ENCODE measurements at places on chromosomes 1 and 21.

GRCh38 chr1:24161270-24161669 is 18.3 kb upstream of the IL22RA1 start:
- DNase-seq = no peak

- DNase-seq = no peak
These were observed 96.1 kb downstream of the LACTBL1 start for GRCh38 chr1:22876359-22877111.

GRCh38 chr1:151197863-151198253 is 494 bp upstream of the PIP5K1A start:
- no peak for DNase-seq

DNA sequence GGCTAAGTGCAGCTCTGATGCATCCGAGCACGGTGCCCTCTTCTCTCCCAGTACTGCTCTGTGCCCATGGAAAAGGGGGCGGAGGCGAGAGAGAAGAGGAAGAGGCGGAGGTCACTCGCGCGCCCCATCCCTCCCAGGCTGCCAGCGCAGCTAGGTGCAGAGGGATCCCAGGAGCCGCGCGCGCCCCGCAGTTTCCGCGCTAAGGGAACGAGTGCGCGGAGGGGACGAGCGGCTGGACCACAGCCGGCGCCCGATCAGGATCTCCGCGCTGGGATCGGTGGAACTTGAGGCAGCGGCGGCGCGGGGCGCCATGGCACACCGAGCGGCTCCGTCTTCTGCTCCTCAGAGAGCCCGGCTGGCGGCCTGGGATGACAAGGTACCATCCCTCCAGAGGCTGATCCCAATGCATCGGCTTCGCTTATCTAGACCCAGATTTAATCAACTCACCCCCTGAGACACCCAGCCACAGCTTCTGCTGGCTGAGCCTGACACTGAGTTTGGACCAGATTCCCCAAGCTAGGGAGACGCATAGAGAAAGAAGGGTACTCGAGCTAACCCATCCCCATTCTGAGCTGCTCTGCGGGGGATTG is at the start of gene PTGFR:
Gene PTGFR, plus strand, starts transcription at position 114 of the 590 bp plus-strand sequence. CDS start 1,770 bp downstream, outside the sequence.
- DNase-seq = no peak

DNA sequence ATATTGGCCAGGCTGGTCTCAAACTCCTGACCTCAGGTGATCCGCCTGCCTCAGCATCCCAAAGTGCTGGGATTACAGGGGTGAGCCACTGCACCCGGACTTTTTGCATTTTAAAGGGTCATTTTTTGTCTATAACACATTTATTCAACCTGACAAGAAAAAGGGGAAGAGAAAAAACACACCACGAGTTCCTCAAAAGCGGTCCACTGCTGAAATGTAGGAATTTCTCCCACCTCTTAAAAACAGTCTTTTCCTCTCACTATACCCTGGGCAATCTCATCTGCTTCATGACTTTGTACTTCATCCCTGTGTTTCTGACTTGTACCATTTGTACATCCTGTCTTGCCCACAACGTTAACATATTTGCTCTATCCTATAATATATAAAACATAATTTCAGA is 413.3 kb upstream of the PTBP2 start:
- DNase-seq = no peak

DNA sequence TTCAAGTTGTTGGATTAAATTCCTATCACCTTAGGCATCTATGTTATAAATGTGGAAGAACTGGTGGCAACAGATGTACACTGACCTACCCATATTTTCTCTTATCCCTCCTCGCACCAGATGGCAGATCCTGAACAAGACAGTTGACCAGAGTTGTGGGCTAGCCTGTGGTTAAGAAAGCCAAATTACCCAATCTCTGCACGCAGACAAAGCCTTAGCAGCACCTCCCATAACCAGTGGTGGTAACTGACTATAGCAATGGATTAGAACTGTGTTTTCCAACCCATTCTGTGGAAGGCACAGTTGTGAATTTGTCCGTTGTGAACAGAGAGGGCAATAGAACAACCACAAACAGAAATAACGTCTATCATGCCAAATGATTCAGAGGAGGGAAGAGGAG is 20.6 kb downstream of the ABCB10 start:
- DNase-seq = no peak

- no peak for DNase-seq
These were observed 234.7 kb downstream of the TOMM20 start for GRCh38 chr1:234893725-234894630.

- no peak for DNase-seq
These were observed 14.2 kb downstream of the RIMS3 start for GRCh38 chr1:40651138-40651857.

DNA sequence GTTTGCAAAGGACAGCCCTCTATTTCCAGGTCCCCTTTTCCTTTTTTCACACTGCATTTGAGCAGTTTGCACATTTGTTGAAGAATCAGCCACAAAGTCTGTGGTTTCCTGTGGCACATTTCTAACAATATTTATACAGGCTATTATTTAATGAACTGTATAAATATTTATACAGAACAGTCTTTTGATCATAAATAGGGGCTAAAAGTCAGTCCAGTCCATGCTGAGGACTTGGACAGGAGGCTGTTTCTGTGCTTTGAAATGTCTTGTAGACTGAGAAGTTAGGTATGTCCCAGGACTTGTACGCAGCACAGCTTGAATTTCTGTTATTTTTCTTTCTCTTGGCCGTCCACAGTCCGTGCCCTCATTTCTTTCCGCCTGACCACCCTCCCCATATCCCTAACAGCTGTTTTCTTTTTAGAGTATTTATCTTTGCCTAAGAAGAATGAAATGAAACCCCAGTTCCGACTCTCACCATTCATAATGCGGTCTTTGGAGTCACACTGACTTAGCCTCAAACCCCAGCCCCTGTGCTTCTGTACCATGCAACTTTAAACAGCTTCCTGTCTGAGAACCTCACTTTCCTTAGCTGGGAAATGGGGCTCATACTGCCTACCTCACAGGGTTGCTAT is 19.7 kb downstream of the FGGY start:
- DNase-seq = no peak

- no peak for DNase-seq
These were observed 70.2 kb upstream of the CDC42BPA start for GRCh38 chr1:227388214-227389168.

DNA sequence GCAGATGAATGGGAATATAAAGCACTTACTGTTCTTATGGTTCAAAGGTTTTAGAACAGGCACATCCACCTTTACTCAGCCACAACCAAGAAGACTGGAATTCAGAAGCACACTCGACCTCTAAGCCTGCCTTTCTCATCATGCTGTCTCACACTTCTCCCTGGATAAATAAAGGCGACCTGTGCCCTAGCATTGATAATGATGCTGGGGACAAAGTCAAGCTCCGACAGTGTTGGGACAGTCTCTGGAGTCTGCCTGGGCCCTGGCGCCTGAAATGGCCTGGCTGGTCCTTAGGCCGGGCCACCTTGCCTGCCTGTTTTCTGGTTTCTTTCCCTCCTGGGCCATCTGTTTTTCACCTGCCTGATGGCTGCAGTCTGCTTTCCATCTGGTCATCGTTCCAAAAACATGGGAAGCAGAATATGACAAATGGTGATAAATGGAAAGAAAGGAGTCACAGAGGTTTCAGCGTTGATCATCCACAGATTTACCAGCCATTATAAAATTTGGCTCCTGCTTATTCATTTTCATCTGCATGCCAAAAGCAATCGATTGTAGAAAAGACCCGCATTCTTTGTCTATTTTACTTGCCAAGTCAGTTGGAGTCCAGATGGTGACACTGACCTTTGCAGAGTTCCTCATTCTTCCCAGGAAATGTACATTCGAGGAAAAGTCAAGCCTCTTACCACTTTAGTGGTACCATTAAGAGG is 91.2 kb upstream of the KCNJ15 start:
- no peak for DNase-seq

DNA sequence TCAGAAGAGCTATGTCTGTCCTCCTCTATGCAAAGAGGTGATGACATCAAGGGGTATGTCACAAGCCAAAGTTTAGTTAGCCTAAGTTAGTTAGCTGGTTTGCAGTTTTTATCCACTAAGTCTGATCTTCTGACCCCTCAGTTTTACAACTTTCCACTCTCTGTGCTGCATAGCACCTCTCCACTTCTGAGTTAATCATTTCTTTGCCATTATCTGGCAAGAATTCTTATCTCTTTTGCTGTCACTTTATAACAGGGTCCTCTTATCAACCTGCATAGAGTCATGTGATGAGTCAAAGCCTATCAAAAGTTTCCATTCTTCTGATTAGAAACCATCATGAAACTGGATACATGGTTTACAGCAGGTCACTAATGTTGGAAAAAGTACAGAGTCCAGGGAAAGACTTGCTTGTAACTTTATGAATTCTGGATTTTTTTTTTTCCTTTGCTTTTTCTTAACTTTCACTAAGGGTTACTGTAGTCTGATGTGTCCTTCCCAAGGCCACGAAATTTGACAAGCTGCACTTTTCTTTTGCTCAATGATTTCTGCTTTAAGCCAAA is at the start of gene NR5A2:
Gene NR5A2, plus strand, starts transcription at position 447 of the 560 bp plus-strand sequence. CDS start 138 bp downstream, outside the sequence.
- no peak for DNase-seq

DNA sequence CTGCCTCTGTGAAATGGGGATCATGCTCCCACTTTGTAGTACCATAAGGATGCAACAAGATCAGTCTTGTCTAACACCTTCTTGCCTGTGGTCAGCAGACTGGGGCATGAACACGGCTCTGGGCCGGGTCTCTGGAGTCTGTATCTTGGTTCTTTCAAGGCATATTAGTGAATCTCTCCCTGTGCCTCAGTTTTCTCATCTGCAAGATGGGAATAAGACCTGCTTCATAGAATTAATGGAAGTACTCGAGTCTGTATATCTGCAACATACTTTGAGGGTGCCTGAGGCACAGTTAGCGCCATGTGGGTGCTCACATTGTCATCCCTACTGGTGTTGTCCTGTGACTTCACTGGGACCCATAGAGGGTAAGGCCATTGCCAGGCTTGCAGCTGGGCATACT is 84.6 kb downstream of the IGSF21 start:
- no peak for DNase-seq

DNA sequence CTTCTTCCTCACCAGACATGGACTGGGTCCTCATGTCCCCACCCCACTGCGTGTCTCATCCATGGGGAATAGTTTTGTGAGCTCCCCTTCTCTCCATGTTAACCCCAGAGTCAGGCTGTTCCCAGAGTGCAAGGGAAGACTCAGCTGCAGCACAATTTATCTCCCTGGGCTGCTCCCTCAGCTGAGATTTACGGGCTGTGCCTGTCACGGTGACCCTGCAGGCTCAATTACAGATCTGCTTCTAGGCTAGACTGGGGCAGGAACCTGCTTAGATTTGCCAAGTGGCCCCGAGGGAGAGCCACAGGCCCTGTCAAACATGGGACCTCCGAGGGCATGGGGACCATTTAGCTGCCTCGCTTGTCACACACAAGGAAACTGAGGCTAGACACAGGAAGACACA is 37.8 kb downstream of the CDCP2 start:
- DNase-seq = no peak

DNA sequence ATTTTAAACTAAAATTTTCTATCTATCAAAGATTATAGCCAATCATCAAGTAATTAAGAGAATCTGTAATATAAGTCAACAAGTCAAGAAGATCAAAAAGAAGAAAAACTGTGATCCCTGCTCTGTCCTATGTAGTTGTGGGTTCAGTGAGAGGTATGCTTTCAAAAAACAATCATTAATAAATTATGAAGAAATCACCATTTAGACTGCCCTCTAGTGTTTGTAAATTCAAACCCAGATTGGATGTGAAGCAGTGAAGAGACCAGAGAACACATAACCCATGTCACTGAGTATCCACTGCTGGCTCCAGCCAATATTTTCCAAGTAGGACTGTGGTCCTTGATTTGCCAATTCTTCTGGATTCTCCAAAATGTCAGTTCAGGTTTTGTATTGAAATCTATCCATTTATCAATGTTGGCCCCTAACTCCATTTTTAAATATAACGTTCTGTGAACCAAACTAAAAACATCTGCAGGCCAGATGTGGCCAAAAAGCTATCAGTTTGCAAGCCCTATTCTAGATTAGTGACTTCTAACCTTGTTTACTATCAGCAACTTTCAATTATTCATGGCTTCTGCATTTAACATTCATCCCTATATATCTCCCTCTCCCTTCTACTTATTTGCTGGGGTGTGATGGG is 467.5 kb upstream of the CXADR start:
- DNase-seq = no peak

- no peak for DNase-seq
These were observed 77.7 kb downstream of the MAP3K7CL start for GRCh38 chr21:29208044-29208681.

DNA sequence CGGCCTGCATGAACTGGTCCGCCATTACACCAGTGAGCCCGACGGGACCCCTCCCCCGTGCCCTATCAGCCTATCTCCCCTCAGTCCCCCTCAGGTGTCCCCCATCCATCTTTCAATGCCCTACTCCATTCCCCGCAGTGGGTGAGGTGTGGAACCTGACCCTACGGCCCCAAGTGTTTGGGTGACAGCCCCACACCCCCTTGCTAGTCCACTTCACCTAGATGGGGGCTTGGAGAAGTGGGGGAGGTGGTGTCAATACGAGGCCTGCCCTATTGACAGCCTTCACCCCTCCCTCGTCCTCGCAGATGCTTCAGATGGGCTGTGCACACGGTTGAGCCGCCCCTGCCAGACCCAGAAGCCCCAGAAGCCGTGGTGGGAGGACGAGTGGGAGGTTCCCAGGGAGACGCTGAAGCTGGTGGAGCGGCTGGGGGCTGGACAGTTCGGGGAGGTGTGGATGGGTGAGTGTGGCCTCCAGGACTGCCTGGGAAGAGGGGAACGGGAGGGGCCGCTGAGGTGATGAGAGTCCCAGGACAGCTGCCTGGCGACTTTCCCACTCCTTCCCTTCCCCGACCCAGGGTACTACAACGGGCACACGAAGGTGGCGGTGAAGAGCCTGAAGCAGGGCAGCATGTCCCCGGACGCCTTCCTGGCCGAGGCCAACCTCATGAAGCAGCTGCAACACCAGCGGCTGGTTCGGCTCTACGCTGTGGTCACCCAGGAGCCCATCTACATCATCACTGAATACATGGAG is 15.7 kb upstream of the HDAC1 start:
- DNase-seq = no peak

GRCh38 chr1:77382366-77382765 is 100.5 kb downstream of the AK5 start:
- no peak for DNase-seq

- no peak for DNase-seq
These were observed 16.9 kb downstream of the MORN1 start for GRCh38 chr1:2374252-2375155.

- no peak for DNase-seq
These were observed 24.2 kb downstream of the MAEL start for GRCh38 chr1:167013108-167013929.

DNA sequence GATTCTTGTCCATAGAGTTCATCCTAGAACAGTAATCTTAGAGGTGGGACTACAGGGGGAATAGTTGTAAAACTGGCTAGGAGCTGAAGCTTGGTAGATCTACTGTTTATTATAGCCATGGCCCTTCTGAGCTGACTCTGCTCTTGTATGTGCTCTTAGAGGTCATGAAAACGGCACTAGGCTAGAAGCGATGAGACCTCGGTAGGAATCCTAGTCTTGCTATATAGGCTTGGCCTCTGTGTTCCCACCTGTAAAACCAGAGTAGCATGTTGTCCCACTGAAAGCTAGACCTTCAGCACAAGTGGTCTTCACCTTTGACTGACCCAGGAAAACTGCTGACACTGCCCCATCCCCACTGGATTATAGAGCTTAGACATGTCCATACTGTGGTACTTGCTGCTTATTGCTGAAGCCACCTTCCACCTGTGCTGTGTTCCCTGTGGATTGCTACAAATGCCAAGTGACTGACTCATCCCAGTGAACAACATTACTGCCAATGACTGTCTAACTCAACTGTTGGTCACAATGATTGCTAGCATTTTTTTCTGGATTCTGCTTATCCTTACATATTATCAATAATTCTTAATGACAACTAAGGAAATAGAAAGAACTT is 23.0 kb upstream of the PIGC start:
- DNase-seq = no peak

- no peak for DNase-seq
These were observed 16.8 kb downstream of the CCDC185 start for GRCh38 chr1:223410036-223410435.
